HS-5 (cell line): ENCODE measurements at places on chromosomes 1 and 21.

DNA sequence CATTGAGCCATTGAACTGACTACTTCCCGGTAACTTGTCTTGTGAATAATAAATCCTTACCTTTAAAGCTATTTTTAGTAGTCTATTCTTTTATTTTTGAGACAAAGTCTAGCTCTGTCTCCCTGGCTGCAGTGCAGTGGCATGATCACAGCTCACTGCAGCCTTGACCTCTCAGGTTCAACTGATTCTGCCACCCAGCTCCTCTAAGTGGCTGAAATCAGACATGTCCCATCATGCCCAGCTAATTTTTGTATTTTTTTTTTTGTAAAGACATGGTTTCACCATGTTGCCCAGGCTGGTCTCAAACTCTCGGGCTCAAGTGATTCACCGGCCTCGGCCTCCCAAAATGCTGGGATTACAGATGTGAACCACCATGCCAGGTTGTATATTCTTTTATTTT is 59.3 kb upstream of the PTGS2 start:
- no peak for DNase-seq

GRCh38 chr1:53307037-53307436 is 20.8 kb downstream of the LRP8 start:
- no peak for DNase-seq

DNA sequence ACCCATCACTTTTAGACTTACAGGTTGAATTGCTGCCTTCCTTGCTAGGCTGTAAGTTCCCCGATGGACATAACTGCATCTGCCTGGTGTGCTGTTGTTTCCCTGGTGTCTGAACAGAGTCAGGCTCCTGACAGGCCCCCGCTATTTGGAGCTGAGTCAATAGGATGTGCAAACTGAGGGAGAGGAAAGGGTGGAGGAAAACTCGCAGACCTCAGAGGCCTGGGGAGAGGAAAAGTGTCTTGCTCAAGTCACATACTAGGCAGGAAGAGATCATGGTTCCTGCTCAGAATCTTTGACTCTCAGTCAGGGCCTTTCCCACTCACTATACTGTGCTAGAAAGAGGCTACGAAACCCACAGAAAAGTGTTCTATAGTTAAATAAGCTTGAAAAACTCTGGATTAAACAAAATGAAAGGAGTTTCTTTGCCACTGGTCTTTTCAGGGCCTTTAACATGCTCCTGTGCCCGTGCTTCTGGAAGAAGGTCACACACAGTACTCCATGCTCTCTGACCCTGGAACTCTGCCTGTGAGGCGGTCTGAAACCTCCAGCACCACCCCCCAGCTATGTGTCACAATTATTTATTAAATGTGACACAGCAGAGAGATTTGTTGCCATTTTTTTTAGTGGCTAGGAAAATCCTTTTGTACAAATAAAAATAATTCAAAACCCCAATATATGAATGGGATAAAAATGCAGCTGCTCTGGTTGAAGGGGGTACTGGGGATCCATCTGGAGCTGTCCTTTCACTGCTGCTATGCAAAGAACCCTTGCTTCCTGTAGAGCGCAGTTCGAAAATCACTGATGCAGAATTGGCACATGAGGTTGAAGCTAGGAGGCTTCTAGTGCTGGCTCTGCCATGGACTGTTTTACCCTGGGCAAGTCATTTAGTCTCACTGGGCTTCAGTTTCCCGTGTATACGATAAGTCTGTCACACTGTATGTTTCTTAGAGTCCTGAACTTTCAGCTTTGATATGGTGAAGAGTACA is 20.1 kb upstream of the CDCP2 start:
- no peak for DNase-seq

GRCh38 chr1:185489406-185489805 is 172.4 kb upstream of the IVNS1ABP start:
- DNase-seq: no peak

DNA sequence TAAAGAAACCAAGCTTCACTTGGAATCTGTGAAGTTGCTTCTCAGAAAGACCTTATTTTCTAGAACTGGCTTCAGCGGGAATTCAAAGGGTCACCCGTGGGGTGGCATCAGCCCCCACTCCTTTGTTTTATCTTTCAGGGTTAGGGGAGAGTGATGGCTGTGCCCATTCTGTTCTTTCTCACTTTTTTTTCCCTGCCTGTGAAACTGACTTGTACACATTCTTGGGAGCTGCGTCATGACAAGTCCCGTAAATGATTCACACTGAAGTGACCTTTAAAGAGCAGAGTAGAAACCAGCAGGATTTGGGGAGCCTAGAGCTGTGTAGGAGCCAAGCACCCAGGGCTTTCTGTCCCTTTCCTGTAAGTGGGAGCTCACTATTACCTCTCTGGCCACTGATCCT is 43.8 kb downstream of the SLC44A3 start:
- DNase-seq: no peak
